Effector CD4-positive, alpha-beta T cell (primary cell): ENCODE measurements at places on chromosomes 5 and 9.

DNA sequence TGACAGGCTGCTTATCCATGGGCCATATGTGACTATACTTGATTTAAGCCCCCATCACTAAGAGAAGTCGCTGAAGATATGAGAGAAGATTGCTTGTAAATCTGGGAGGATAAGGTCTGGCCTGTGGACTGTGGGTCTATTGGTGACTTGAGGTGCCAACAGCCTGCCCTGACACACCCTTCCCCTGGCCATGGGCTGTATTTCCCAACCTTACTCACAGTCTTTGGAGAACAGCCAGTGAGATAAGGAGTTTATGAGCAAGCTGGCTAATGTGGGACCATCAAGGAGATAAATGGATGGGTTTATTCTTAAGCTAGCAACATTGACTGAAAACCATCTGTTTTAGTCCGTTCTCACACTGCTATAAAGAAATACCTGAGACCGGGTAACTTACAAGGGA is 231.3 kb downstream of the ZSWIM6 start:
- DNase-seq = no peak

DNA sequence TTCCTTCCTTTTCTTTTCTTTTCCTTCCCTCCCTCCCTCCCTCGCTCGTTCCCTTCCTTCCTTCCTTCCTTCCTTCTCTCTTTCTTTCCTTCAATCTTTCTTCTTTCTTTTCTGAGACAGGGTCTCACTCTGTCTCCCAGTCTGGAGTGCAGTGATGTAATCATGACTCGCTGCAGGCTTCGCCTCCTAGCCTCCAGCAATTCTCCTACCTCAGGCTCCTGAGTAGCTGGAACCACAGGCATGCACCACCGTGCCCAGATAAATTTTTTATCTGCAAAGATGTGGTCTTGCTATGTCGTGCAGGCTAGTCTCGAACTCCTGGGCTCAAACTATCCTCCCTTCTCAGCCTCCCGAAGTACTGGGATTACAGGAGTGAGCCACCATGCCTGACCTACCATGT is 81.4 kb downstream of the SPATA31C2 start:
- no peak for DNase-seq

DNA sequence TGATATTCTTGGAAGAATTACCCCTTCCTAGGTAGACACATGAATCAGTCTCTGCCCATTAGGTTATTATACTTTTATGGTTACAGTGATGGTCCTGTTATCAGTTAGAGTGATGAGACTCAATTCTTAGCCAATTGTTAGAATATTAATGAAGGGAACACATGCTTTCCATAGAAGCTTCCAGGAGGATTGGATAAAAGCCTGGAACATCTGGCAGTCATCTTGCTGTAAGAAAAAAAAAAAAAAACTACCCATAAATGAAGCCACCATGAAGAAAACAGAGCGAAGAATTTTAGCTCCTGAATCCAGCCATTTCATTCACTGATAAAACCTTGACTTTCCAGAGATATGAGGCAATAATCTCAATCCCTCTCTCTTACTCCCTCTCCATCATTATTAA is 262.5 kb upstream of the GRIN3A start:
- DNase-seq = no peak

DNA sequence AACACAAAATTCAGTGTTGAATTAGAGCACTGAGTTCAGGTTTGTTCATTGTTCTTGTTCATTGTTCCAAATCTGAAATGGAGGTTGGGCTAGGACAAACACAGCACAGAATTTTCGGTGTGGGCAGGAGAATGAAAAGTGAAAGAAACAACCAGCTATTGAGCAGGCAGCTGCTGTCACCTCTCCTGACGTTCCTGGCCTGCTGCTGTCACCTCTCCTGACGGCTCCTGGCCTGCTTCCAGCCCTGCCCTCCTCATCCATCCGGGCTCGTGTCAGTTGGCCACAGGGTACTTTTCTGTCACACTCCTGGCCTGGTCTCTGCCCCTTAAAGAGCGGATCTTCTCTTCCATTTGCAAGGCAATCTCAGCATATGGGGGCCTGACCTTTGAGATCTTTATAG is 45.2 kb upstream of the CKMT2 start:
- no peak for DNase-seq

DNA sequence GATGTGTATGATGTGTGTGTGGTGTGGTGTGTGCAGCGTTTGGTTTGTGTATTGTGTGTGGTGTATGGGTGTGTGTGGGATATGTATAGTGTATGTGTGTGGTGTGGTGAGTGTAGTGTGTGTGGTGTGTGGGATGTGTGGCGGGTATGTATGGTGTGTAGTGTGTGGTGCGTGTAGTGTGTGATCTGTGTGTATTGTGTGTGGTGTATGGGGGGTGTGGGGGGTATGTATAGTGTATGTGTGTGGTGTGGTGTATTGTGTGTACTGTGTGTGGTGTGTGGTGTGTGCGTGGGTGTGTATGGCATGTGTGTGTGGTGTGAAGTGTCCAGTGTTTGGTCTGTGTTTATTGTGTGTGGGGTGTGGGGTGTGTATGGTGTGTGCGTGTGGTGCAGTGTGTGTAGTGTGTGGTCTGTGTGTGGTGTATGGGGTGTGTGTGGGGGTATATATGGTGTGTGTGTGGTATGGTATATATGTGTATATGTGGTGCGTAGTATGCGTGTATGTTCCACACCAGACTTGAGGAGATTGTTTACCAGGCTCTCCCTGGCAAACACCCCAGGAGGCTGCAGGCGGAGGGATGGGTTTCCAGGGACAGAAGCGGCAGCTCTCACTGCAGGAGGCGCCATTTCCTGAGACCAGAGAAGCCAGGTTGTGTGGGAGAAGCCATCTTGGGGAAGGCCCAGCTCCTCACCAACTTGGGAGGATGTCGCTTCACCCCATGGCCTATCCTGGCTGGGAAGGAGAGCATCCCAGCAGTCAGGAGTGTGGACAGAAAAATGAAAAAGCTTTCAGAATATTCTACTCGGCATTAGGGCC is 138.1 kb downstream of the NXNL2 start:
- DNase-seq = no peak

DNA sequence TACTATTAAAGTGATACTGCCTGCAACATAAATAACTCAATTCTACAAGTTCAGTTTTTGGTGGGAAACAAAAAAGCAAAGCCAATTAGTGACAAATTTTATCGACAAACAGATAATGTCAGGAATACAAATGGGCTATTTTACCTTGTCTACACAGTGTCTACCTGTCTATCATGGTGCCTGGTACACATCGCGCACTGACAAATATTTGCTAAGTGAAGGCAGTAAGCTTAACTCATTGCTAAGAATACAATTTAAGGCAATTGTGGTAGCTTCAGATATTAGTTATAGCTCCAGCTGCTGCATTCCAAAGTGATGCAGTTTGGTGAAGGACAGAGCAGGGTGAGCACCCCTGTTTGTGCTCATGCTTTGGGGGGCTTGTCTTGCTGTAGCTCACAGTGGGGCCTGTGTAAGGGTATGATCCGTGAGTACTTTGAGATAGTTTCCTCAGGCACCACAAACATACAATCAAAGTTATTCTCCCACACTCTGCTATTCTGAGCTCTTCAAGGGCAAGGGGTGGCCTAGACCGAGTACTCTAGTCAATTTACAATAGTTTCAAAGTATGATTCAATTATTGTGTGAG is 24.7 kb downstream of the ELL2 start:
- DNase-seq = no peak

- DNase-seq = no peak
These were observed 32.7 kb downstream of the SLC6A18 start for GRCh38 chr5:1257841-1258240.

DNA sequence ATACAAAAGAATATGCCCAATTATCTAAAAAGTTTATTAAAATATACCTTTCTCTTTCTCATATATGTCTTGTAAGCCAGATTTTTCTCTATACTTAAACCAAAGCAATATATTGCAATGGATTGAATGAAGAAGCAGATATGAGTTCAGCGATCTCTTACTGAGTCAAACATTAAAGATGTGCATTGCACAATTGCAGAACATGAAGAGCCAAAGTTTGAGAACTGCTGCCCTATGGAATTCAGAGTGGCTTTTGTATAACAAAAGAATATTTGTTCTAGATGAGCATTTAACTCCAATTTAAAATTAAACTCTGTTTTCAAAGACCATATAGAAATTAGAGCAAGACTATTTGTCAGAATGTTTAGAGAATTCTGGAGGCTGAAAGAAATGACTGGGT is 519.0 kb upstream of the DAB2 start:
- no peak for DNase-seq

GRCh38 chr9:35945341-35946018 is 12.5 kb downstream of the OR2S2 start:
- DNase-seq = peak; percentile 61

GRCh38 chr5:76099286-76099702 is 16.1 kb downstream of the SV2C start:
- DNase-seq = no peak
